GM23338 (cell line): ENCODE measurements at places on chromosomes 13 and 19.

DNA sequence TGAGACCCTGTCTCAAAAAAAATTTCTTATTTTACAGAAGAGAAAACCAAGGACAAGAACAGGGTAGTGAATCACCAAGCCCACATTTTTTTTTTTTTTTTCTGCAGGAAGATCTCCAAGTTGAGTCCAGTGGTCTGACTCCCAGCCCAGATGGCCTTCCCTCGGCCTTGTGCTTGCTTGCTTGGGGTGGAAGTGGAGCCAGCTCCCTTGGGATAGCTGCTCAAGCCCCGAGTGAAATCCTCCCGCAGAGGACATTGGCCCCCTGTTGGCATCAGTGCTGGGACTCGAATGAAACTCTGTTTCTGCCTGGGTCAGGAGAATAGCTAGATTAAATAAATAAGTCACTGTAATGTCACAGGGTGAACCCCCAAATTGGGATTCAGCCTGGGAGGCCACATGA, 9.4 kb upstream of the NUP62 start:
- H3K4me1 ChIP-seq = no peaks in the 10 kb centered on the region; the same call in 1 of the 2 replicates
- no peak overlapping the region for H3K27ac ChIP-seq
- H3K27me3 ChIP-seq = no peaks in the 10 kb centered on the region
- H3K4me3 ChIP-seq = no peak overlapping the region

DNA sequence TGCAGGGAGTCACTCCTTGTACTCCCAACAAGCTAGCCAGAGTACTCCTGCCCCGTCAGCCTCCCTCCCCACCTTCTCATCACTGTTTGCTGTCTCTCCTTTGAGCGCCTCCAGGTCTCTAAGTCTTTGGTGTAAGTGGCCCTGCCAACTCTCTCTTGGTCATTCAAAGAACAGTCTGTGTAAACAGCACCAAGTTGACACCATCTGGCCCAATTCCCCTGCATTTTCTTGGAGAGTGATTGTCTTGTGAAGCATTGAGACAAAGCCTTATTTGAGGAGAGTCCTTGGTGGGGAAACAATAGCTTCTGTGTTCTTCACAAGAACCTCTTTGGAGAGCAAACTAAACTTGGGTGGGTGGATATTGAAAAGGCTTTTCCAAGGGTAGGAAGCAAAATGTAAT, 114.6 kb upstream of the RNF113B start:
- H3K27me3 ChIP-seq = no peaks in the 10 kb centered on the region
- H3K36me3 ChIP-seq = no peaks in the 10 kb centered on the region; the same call in 1 of the 2 replicates
- H3K4me1 ChIP-seq = peaks cover 6% of the 10 kb centered on the region; the same call in 1 of the 2 replicates
- H3K27ac ChIP-seq = no peak overlapping the region

- no peak for DNase-seq
- no peaks in the 10 kb centered on the region for H3K36me3 ChIP-seq
- H3K4me1 ChIP-seq = no peaks in the 10 kb centered on the region
- no peaks in the 10 kb centered on the region for H3K27me3 ChIP-seq
Observed at GRCh38 chr13:68808456-68808855, 1299.2 kb upstream of the ATXN8OS start.

DNA sequence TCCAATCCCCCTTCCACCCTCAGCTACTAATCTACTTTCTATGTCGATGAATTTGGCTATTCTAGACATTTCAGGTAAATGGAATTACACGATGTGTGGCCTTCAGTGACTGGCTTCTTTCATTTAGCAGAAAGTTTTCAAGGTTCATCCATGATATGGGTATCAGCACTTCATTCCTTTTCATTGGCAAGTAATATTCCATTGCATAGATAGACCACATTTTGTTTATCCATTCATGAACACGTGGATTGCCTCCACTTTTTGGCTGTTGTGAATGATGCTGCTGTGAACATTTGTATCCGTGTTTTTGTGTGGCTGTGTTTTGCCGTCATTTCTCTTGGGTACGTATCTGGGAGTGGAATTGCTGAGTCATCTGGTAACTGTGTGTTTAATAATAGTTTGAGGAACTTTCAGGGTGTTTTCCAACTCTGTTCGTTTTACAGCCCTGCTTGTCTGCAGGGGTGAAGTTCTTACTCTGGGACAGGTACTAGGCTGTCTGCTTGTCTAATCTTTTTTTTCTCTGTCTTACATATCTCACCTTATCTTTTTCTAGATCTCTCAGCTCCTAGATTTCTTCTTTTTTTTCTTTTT, 32.5 kb downstream of the MARK4 start:
- no peaks in the 10 kb centered on the region for H3K27me3 ChIP-seq
- peaks cover 16% of the 10 kb centered on the region for H3K36me3 ChIP-seq
- no peaks in the 10 kb centered on the region for H3K4me1 ChIP-seq
- no peak overlapping the region for H3K4me3 ChIP-seq

- no peaks in the 10 kb centered on the region for H3K27me3 ChIP-seq
- no peak overlapping the region for H3K27ac ChIP-seq
- no peaks in the 10 kb centered on the region for H3K36me3 ChIP-seq
- DNase-seq = no peak
Observed at GRCh38 chr13:86201477-86201876, 402.3 kb upstream of the SLITRK6 start.

GRCh38 chr13:79307866-79308298, 98.2 kb downstream of the RBM26 start:
- no peak overlapping the region for H3K4me3 ChIP-seq
- peak; percentile 18 for DNase-seq
- H3K27me3 ChIP-seq = no peaks in the 10 kb centered on the region
- no peaks in the 10 kb centered on the region for H3K4me1 ChIP-seq
- H3K36me3 ChIP-seq = no peaks in the 10 kb centered on the region; the same call in 1 of the 2 replicates
- H3K27ac ChIP-seq = no peak overlapping the region

- H3K27me3 ChIP-seq = no peaks in the 10 kb centered on the region
- H3K27ac ChIP-seq = no peak overlapping the region
- H3K4me3 ChIP-seq = no peak overlapping the region
- H3K36me3 ChIP-seq = no peaks in the 10 kb centered on the region
- peak; percentile 80 for DNase-seq
Observed at GRCh38 chr13:46687810-46688209, 109.2 kb downstream of the ESD start.

- H3K4me3 ChIP-seq = no peak overlapping the region
- no peaks in the 10 kb centered on the region for H3K36me3 ChIP-seq
- DNase-seq = no peak
- no peak overlapping the region for H3K27ac ChIP-seq
- no peaks in the 10 kb centered on the region for H3K4me1 ChIP-seq
Observed at GRCh38 chr13:34038541-34039068, 220.7 kb downstream of the RFC3 start.

GRCh38 chr13:23430664-23431063, 2.8 kb downstream of the SACS start:
- DNase-seq = no peak
- H3K36me3 ChIP-seq = no peaks in the 10 kb centered on the region
- H3K27me3 ChIP-seq = peaks cover 7% of the 10 kb centered on the region; the same call in 1 of the 2 replicates
- peaks cover 21% of the 10 kb centered on the region for H3K4me1 ChIP-seq
- H3K4me3 ChIP-seq = no peak overlapping the region

DNA sequence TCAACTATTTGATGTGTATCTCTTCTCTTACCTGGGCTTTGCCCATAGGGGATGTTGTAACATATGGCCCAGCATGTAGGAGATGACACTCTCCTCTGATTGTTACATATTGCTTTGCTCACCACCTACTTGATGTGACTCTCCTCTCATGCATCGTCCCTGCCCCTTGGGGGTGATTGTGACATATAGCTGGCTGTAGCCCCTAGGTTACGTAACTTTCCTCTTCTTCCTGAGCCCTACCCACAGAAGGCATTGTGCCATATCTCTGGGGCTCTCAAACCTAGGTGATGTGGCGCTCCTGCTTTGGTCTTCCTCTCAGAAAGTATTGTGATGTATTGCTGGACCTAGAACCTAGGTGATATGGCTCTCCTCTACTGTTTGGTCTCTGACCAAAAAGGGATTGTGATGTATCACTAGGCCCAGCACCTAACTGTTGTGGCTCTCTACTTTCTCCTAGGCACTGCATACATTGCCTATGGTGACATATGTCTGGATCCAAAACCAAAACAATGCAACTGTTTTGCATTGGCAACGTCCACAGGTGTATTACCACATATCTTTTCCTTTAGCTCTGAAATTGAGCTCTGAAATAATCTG, 71.9 kb upstream of the ZNF724 start:
- no peak for DNase-seq
- no peak overlapping the region for H3K27ac ChIP-seq
- no peak overlapping the region for H3K4me3 ChIP-seq

DNA sequence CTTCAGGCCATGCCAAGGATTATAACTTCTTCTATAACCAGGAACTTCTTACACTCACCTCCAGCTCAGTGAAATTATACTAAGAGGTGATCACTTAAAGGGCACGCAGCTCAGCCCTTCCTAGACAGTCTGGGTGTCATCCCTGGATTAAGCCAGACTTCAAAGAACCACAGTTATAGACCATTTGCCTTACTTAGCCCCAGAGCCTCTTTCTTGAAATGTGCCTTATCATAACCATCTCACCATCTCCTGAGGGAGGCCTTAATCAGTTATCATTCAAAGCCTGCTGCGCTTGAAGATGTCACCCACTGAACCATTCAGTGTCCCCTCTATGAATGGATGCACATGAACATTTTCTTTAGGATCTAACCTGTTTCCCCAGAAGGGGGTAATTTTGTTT, 10.1 kb upstream of the DHRS12 start:
- no peaks in the 10 kb centered on the region for H3K36me3 ChIP-seq
- H3K27ac ChIP-seq = no peak overlapping the region
- no peak for DNase-seq
- no peaks in the 10 kb centered on the region for H3K27me3 ChIP-seq
- peaks cover 26% of the 10 kb centered on the region for H3K4me1 ChIP-seq

GRCh38 chr13:72435251-72435650, 292.2 kb downstream of the MZT1 start:
- no peaks in the 10 kb centered on the region for H3K27me3 ChIP-seq
- no peak overlapping the region for H3K4me3 ChIP-seq
- H3K27ac ChIP-seq = no peak overlapping the region
- peaks cover 17% of the 10 kb centered on the region for H3K4me1 ChIP-seq
- no peak for DNase-seq

- no peaks in the 10 kb centered on the region for H3K27me3 ChIP-seq
- no peaks in the 10 kb centered on the region for H3K36me3 ChIP-seq
- H3K27ac ChIP-seq = no peak overlapping the region
- no peak overlapping the region for H3K4me3 ChIP-seq
- H3K4me1 ChIP-seq = no peaks in the 10 kb centered on the region
Observed at GRCh38 chr19:13670846-13671245, 93.5 kb upstream of the MRI1 start.

GRCh38 chr19:38173291-38174041, 50.6 kb downstream of the DPF1 start:
- no peaks in the 10 kb centered on the region for H3K36me3 ChIP-seq
- peaks cover 12% of the 10 kb centered on the region for H3K4me1 ChIP-seq
- H3K27me3 ChIP-seq = no peaks in the 10 kb centered on the region
- H3K27ac ChIP-seq = peak overlapping the region; percentile 63
- no peak for DNase-seq
- H3K4me3 ChIP-seq = no peak overlapping the region

GRCh38 chr13:99140831-99141230, 59.8 kb upstream of the UBAC2 start:
- no peaks in the 10 kb centered on the region for H3K36me3 ChIP-seq
- peak; percentile 24 for DNase-seq
- H3K4me1 ChIP-seq = no peaks in the 10 kb centered on the region
- no peak overlapping the region for H3K27ac ChIP-seq
- H3K27me3 ChIP-seq = no peaks in the 10 kb centered on the region

- no peak for DNase-seq
- no peaks in the 10 kb centered on the region for H3K27me3 ChIP-seq
- H3K4me3 ChIP-seq = no peak overlapping the region
- H3K4me1 ChIP-seq = no peaks in the 10 kb centered on the region
- H3K27ac ChIP-seq = peak overlapping the region; percentile 42; the same call in 1 of the 2 replicates
- H3K36me3 ChIP-seq = no peaks in the 10 kb centered on the region
Observed at GRCh38 chr19:34308381-34309367, 54.3 kb downstream of the GARRE1 start.

DNA sequence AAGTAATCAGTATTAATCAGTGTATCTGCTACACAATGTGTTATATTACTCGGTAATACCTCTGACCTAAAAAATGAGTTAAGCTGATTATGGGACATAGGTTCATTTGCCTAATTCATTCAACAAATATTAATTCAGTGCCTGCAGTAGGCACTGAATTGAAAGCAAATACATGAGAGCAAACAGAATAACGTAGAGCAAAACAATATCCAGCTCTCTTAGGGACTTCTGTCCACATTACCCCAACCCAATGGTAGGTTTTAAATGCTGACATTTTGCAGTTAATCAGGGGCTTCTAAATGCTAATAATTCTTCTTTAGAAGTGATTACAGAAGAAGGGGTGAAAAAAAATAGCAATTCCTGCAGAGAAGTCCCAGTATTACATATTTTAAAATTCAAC, 4.9 kb downstream of the RCBTB2 start:
- DNase-seq = no peak
- 0 out of 2 replicates have a peak, but pooled peaks cover 4% of the 10 kb centered on the region for H3K4me1 ChIP-seq
- no peaks in the 10 kb centered on the region for H3K36me3 ChIP-seq
- H3K27ac ChIP-seq = no peak overlapping the region

DNA sequence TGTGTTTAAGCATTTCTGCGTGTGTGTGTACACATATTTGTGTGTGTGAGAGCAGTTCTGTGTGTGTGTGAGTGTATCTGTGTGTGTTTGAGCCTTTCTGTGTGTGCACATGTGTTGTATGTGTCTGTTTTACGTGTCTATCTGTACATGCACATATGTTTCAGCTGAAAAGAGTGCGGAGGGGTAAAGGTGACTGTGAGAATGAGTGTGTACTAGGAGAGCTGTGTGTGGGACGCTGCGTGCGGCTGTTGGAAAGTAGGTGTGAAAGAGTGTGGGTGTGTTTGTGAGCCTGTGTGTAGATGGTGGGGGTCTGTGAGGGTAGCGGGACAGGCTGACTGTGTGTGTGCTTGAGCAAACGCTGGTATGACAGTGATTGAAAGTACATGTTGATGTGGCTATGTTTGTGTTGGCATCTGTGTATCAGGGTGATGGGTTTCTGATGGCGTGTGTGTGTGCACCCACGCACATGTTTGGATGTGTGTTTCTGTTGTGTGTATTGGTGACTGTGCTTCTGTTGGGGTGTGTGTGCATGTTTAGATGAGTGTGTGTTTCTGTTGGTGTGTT, 7.5 kb upstream of the TPM4 start:
- H3K27ac ChIP-seq = no peak overlapping the region
- no peak overlapping the region for H3K4me3 ChIP-seq
- H3K27me3 ChIP-seq = no peaks in the 10 kb centered on the region
- no peaks in the 10 kb centered on the region for H3K36me3 ChIP-seq
- H3K4me1 ChIP-seq = peaks cover 15% of the 10 kb centered on the region
- no peak for DNase-seq

DNA sequence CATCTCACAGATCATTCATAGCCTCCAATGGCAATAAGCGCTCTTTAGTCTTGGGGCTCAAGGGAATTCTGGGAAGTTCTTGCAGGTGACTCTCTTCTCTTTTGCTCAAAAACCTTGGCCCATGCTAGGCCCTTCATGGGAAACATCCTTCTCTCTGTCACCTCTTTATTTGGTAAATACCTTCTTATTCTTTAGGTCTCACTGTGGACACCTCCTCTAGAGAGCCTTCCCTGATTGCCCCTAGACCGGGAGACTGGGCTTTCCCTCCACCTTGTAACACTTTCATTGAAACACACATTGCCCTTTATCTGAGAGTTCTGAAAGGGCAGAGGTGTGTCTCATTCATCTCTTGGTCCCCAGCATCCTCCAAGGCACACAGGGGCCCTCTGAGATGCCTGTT, 1.9 kb downstream of the C19orf81 start:
- no peaks in the 10 kb centered on the region for H3K27me3 ChIP-seq
- no peak overlapping the region for H3K4me3 ChIP-seq
- DNase-seq = no peak
- H3K36me3 ChIP-seq = no peaks in the 10 kb centered on the region
- H3K27ac ChIP-seq = no peak overlapping the region
